ENCODE measurements at places on chromosomes 6 and 20.

DNA sequence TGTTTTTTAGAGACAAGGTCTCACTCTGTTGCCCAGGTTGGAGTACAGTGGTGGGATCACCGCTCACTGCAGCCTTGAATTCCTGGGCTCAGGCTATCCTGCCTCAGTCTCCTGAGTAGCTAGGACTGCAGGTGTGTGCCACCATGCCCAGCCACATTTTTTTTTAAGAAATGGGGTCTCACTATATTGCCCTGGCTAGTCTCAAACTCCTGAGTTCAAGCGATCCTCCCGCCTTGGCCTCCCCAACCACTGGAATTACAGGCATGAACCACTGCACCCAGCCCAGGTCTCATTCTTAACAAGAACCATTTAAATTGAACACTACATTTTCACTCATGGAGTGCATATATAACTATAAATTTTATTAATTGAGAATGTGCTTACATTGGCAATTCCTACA, 20.5 kb downstream of the RPF2 start:
- no peak for DNase-seq

GRCh38 chr6:113631666-113632065, 225.5 kb upstream of the MARCKS start:
- DNase-seq, result no peak

DNA sequence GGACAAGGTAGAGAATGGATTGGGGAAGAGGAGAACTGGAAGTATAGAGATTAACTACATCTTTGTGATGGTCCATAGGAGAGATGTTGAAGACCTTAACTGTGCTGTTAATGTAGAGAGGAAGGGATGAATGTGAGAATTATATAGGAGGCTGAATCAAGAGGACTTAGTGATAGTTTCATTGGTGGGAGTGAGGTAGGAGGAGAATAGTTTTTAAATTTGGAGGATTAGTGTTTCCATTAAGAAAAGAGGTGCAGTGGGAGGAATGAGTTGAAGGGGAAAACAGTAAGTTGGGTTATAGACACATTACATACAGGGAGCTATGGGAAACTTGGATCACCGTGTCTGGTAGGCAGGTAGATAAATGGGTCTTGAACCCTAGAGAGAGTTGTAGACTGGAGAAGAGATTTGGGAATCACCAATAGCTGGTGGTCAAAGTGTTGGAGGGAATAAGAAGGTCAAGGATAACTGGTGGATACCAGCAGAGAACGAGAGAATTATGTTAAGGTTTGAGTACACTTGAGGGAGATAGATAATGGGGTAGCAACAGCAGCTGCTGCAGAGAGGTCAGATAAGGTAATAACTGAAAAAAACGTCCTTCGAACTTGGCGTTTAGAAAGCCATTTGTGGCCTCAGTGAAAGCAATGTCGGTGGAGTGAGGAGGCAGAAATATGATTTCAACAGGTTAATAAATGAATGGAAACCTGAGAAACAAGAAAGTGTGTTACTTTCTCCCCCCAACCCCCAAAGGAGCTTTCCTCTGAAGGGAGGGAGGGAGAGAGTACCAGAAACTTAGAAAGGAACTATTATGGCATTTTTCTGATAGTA, 3.1 kb downstream of the C6orf89 start:
- DNase-seq, result no peak

DNA sequence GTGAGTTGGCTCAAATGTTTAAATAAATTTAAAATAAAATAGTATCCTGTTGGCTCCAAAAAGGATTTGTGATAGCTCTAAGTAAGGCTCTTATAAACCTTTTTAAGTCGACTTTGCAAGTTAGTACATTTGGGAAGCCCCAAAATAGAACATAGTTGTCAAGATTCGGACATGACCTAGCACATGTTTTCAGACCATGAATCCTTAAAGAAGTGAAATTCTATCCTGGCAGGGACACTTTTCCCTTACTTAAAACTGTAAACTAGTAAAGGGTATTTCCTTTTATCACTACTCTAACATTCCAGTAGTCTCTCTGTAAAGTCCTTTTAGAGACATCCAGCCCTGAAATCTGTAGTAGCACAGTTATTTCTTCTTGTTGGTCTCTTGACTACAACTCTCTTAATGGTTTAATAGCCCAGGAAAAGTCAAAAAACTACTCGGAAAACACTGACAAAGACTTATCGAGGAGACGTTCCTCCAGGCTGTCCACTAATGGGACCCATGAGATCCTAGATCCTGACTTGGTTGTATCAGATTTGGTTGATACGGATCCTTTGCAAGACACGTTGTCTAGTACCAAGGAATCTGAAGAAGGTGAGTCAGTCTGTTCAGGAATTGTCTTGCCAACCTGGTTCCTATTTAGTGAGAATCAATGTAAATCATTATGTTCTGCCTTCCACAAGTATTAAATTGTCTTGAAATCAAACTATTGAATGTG, 83.6 kb downstream of the SCAND1 start:
- DNase-seq, result no peak

DNA sequence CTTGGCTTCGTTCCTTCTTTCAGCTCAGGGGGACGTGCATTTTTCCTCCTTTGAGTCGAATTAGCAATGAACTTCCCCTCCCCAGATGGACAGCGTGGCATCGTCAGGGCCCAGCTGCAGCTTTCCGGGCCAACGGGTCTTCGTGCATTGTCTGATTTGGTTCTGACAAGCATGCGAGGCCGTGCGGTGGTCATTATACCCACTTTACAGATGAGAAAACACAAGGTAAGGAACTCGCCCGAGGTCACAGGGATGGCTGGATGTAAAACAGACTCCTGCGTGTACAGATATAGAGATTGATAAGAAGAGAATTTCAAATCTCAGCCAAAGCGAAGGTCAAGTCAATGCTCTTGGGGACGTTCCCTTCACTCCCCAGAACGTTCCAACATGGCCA, 187.6 kb upstream of the SULF2 start:
- DNase-seq, result no peak

DNA sequence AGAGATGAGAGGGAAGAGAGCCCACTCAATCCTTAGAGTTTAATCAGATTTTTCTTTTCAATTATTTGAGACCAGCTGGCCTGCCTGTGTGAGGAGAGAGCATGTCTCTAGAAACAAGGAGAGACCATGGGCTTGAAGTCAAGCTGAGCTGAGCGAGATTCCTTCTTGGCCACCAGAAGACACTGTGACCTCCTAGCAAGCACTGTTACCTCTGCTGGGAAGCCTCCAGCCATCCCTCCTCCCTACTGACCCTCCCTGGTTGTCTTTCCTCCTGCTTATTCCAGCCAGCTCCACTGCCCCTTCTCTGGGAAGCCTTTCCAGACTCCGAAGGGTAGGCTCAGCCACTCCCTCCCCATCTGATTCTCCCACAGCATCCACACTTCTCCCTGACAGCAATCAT, 110.0 kb downstream of the SCML4 start:
- no peak for DNase-seq

DNA sequence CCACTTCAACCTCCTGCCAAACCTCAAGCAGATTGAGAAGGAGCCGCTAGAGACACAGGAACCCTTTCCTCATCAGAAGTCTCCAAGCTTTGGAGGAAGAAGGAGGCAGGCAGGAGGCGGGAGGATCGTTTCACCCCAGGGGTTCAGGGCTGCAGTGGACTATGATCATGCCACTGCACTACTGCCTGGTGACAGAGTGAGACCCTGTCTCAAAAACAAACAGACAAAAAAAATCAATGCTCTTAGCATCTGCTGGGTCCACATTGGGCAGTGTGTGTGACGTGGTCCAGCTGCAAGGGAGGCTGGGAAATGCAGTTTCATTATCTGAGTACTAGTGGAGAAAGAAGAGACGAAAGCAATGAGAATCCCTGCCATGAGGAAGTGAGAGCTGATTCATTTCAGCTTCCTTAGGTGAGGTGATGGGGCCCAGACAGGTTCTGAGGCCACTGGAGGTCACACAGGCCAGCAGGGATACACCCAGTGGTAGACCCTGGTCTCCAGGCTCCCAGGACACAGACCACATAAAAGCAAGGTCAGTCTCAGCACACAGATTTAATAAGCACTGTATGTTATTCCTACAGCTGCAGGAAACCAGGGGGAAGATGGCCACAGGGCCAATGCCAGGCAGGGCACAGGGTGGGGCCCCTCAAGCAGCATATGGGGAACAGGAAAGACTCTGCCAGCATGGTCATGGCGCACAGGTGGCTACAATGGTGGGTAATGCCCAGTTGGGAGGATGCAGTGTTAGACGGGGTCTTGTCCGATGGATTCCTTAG, 4.3 kb downstream of the GFRA4 start:
- no peak for DNase-seq

DNA sequence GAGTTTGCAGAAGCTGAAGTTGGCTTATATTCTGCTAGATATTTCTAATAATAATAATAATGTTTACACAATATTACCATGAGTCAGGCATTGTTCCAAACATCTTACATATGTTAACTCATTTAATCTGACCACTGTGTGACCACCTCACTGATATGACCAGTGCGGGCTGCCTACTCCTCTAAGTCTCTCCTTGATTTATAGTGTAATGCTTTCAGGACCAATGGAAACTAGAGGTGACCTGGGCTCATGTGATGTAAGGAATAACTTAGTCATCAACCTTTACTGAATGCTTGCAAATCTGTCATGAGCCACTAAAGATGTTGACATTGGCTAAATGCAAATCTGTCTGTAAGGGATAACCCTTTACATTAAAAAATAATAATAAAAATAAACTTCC, 51.1 kb upstream of the GPR6 start:
- DNase-seq, result no peak

DNA sequence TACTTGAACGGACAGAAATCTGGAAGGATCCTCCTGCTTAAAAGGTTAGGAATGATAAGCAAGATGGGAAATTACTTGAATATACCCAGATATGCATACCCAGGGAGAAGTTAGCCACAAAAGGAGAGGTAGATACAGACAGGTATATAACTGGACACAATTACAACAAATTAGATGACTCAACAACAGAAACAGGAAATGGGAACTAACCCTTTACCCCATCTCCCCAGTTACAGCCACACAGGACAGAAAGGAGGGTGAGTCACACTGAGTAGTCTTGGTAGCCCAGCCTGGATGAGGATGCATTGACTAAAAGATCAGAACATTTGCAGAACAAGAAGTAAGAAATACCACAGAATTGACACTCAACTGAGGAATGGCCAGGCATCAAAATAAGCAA, 61.2 kb downstream of the C6orf52 start:
- DNase-seq, result no peak

DNA sequence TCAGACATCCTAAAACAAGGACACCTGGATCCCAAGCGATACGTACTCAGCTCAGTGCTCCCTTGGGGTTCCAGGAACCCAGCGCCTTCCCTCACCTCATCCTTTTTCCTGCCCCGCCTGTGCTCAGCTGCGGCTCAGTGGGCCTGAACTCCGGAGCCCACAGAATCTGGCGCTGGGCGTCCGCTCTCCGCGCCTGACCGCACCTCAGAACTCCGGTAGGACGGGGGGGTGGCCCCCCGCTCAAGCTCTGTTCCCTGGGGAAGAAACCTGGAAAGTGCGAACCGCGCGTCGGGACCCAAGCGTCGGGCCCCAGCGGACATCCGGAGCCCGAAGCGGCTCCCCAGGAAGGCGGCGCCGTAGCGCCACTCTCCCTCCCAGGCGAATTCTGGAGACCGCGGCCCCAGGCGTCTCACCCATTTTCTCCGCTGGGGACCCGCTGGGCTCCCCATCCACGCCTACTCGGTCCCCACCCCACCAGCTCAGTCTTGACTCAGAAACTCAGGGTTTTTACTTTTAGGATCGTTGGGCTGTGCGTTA, 336 bp upstream of the LY6G5C start:
- peak; percentile 20 for DNase-seq

- no peak for DNase-seq
Observed at GRCh38 chr6:117404548-117404947, 21.2 kb downstream of the ROS1 start.

DNA sequence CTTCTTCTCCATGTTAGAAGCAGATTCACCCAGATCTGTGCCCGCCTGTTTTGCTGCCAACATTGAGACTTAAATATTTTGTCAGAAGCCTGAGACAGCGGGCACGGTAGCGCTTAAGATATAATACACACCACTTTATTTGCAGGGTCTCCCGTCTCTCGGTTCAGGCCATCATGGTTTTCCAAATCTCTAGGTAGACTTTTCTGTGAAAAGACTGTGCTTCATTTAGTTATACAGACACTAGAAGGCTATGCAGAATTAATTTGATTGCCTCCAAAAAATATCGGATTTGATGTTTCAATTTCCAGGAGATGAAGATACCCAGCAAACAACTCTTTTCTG, 598 bp downstream of the TBP start:
- no peak for DNase-seq

- no peak for DNase-seq
Observed at GRCh38 chr6:23465912-23466311, 660.1 kb upstream of the NRSN1 start.

DNA sequence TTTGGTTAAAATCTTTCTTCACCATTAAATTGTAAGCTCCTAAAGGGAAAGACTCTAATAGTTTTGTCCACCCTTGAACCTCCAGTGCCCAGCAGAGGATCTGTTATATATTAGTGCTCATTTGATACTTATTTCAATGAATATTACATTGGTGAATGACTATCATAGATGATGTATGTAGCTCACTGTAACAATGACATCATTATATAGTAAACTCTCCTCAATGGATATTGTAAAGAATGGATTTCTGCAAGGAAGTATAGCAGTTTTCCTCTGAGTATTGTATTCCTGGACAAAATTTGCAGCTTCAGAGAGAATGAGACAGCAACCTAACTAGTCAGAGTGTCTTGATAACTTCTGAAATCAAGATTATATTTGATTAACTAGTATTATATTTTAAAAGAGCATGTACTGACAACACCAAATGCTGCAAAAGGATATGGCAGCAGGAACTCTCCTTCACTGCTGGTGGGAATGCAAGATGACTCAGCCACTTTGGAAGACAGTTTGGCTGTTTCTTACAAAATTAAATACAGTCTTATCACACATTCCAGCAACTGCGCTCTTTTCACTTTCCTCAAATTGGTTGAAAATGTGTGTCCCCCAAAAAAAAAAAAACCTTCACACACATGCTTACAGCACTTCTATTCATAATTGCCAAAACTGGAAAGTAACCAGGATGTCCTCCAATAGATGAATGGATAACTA, 189.8 kb upstream of the OPRM1 start:
- DNase-seq, result no peak

- DNase-seq, result no peak
Observed at GRCh38 chr6:2986722-2987221, 12.9 kb upstream of the NQO2 start.

DNA sequence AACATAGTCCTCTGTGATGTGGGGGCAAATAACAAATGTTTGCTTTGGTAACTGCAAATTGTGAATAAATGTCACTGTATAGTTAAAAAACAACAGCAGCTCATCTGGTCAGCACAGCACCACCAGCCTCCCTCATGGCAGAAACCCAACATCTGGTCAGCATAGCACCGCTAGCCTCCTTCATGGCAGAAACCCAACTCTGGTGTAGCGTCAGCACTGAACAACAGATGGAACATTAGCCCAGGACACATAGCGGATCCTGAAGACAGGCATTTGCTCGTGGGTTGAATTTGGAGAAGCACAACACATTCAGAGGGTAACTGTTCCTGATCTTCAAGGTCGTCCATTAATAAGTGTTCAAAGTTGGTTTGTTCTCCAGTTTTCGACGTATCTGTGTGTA, 265.9 kb downstream of the DLL1 start:
- no peak for DNase-seq
